ENCODE measurements at places on chromosomes 2 and 18.
A peak's percentile ranks its signal among the peaks of the same experiment; 100 is the strongest.

- DNase-seq = no peak
Observed at GRCh38 chr18:46437061-46437460, 220.0 kb downstream of the LOXHD1 start.

DNA sequence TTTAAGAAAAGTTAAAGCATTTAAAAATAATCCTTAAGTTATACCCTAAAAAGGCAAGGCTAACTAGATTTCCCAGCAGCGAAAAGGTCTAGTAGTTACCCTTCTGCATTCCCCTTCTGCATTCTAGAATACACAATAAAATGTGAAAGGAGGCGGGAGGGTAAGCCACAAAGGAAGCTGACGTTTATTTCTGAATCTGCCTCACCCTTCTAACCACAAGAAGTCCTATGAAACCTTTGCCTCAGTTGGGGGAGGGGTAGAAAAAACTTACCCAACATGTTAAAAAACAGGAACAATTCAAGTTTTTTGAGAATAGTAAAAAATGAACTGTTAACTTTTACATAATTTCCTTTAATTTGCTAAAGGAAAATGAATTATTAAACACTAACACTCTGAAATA, 11.3 kb downstream of the STK17B start:
- peak; percentile 89 for DNase-seq

GRCh38 chr2:215083146-215083545, 55.3 kb downstream of the ABCA12 start:
- no peak for DNase-seq

- peak; percentile 8 for DNase-seq
Observed at GRCh38 chr18:48230467-48231113, 178.6 kb downstream of the ZBTB7C start.

DNA sequence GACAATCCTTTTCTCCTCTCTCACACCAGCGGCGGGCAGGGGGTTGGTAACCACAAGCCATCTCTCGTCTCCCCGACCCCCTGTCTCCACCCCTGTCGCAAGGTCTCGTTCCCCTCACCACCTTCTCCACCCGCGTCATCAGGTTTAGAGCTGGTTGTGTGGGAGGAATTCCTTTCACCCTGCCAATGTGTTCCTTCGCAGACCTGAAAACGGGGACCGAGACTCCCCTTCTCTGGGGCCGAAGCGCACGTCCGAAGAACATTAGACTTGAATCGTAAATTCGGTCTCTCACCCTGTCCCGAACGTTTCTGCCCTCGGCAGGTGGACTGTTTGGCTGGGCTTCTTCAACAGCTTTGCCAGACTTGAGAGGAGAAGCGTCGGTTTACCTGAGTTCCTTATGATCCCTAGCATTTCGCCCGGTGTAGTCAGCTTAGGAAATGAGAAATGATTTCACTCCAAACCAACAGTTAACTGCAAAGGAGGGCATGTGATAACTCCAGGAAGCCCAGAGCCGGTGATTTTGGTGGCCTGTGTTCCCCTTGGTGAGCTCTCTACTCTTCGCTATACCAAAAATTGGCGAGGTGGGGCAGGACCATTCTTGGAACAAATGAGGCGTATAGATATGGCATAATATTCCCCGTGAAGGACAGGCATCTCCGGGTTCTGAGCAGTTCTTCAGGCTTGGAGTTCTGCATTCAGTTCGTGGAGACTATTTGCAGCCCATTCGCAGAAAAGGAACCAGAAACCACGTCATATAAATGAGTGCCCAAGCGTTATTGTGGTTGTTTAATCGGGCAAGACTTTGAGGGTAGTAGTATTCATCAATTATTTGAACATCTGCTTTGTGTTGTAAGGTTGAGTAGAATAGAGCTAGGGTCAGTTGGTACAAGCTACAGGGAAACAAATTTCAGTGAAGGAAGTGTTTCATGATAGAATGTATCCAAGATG, 694 bp downstream of the CFAP36 start:
- DNase-seq = peak; percentile 48

GRCh38 chr2:108594132-108594981, 60.1 kb downstream of the LIMS1 start:
- DNase-seq = no peak

GRCh38 chr2:177026956-177027355, 185.6 kb upstream of the HNRNPA3 start:
- DNase-seq = no peak

DNA sequence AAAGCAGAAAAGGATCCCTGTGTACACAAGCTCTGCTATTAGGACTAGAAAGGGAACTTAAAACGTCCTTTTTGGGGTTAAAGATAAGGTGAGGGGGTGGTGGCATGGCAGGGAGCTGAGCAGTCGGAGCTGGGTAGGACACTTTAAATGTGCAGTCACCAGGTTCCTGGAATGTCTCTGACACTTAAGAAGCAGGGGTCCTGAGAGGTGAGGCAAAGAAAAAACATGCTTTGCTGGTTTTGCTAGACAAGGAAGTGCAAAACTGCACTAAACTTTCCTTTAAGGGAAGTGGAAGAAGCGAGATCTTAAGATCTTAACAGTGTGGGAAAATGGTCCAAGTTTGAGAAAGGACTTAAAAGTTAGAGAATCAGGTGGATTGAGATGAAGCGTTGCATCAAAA, 99.5 kb upstream of the MAP3K20 start:
- no peak for DNase-seq

GRCh38 chr2:209431701-209432100, 7.9 kb downstream of the MAP2 start:
- no peak for DNase-seq

- no peak for DNase-seq
Observed at GRCh38 chr2:24435391-24436316, 55.4 kb upstream of the NCOA1 start.

GRCh38 chr2:236796236-236796635, 226.6 kb downstream of the ACKR3 start:
- no peak for DNase-seq

DNA sequence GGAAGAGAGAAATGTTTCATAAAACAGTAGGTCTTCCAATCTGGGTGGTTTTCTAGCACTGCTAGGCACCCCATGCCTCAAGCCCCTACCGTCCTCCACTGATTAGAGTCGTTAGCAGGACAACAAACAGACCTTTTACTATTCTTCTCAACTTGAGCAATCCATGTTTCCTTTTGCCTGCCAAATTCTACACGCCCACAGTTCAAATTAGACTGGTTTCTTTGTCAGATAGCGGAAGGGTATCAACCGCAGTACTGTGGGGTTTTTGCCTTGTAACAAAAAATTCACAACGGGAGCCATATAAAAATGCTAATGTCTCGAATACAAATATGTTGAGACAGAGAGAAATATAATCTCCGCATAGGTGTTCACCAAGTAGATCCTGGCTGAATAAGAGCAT, 59.9 kb downstream of the VIT start:
- no peak for DNase-seq

- DNase-seq = no peak
Observed at GRCh38 chr2:70887550-70888246, 48.0 kb upstream of the ATP6V1B1 start.

GRCh38 chr2:74373221-74373676, 6.9 kb downstream of the DCTN1 start:
- no peak for DNase-seq

GRCh38 chr2:172829229-172829628, 93.6 kb downstream of the RAPGEF4 start:
- no peak for DNase-seq

- DNase-seq = no peak
Observed at GRCh38 chr18:27366665-27367064, 181.6 kb upstream of the CHST9 start.

GRCh38 chr18:23099621-23100020, 35.7 kb upstream of the CABLES1 start:
- DNase-seq = no peak

DNA sequence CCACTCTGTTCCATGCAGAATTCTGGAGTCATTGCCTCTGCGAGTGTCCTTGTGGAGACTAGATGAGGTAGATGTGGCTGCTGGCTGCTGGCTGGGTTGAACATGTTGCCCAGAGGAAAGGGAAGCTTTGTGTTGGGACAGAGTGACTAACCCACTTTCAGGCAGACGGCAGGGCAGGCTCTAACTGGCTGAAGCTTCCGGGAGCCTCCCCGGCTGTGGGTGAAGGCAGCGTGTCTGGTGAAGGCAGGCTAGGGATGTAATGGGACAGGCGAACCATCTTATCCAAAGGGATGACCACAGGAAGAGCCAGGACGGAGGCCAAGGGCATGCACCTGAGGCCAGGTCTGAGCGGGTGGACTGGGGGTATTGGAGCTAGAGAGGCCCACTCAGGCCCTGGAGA, 16.0 kb downstream of the ASPRV1 start:
- no peak for DNase-seq

- no peak for DNase-seq
Observed at GRCh38 chr18:32749809-32750208, 23.0 kb downstream of the KLHL14 start.

GRCh38 chr18:74609535-74609934, 11.9 kb downstream of the ZNF407 start:
- no peak for DNase-seq

DNA sequence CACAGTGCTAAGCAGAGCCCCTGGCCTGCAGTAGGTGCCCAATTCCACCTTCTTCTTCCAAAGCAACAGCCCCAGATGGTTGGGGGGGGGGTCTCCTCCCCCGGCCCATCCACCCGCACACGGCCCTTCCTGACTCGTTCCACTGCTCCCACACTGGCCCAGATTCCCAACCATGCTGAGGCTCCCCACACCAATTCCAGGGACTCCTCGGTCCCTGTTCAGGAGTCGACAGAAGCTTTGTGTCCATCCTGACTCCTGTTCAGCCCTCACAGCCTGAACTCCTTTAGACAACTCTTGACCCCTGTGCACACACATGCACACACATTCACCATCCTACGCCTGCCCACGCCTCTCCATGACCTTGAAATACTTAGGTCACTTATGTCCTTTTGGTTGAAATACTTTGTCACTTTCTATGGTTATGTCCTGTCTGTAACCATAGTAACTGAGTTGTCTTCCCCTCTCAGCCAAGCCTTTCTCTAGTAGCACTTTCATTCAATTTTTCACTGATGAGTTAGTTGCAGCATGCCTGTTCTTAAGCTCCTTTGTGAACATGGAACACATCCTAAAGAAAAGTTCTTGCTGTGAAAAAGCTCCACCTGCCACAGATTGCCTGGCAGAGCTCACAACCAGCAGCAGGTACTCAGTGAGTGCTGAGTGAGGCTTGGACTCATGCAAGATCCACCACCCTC, 225.8 kb downstream of the SEPTIN10 start:
- no peak for DNase-seq

- DNase-seq = no peak
Observed at GRCh38 chr2:138712212-138712979, 67.8 kb downstream of the NXPH2 start.

GRCh38 chr2:45860136-45861121, 209.0 kb downstream of the PRKCE start:
- peak; percentile 12 for DNase-seq

DNA sequence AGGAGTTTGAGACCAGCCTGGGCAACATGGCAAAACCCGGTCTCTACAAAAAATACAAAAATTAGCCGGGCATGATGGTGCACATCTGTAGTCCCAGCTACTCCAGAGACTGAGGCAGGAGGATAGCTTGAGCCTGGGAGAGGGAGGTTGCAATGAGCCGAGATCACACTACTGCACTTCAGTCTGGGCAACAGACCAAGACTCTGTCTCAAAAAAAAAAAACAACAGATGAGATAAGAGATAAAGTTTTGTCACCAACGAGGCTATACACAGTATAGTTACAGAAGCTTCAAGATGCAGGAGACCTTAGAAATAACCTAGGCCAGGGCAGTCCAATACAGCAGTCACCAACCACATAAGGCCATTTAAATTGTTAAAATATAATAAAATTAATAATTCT, 9.4 kb downstream of the FAM124B start:
- no peak for DNase-seq

GRCh38 chr2:172087780-172088244, 2.5 kb downstream of the DLX1 start:
- no peak for DNase-seq

GRCh38 chr2:55106148-55106547, 55.9 kb upstream of the RTN4 start:
- no peak for DNase-seq

DNA sequence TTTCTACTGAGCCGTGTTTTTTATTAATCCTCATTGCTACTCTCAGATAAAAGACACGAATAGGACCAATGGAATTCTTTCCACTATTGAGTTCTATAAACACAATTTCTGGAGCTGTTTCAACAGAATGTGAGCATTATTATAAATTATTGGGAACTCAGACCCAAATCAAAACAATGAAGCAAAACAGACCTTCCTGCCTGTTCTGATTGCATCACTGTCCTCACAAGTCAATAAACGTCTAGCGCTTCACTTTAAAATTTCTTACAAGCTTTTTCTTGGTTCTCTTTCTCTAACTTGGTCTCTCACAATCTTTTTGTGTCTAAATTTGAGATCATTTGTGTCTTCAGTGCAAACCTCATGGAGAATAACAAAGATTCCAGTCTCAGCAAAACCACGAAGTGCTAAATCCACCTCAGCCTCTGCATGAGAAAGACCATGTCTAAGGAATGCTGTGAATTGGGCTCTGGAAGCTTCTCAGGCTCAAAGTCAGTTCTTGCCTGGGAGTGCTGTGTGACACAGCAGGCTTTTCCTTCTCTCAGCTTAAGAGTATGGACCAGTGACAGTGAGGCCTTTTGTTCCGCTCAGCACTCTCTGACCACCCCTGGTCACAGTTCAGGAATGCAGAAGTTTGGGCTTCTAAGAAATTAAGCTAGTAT, 22.8 kb downstream of the ARHGAP28 start:
- DNase-seq = no peak

DNA sequence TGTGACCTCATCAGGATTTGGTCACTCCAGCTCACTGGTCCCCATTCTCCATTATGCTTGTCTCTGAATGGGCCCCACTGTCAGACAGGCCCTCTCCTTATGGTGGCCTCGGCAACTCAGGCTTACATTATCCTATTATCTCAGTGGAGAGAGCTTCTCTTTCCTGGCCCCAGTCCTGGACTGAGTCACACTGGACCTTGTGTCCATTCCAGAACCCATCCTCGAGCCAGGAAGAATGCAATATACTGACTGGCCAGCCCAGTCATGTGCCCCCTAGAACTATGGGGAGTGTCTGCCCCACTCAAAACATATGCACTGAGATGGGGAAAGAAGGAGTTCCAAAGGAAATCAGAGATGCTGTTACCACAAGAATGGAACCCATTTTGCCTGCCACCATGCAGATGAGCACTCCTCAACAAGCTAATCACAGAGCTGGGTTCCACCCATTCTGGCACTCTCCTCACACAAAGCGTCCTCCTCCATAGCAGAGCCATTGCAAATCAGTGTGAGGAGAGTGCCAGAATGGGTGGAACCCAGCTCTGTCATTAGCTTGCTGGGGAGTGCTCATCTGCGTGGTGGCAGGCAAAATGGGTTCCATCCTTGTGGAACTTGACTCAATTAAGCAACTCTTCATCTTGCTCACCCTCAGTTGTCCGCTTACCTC, 71.9 kb downstream of the CHRNA1 start:
- DNase-seq = no peak

- DNase-seq = no peak
Observed at GRCh38 chr2:72278046-72278445, 130.4 kb upstream of the CYP26B1 start.
